ENCODE measurements at places on chromosomes 3 and 15.
A peak's percentile ranks its signal among the peaks of the same experiment; 100 is the strongest.

DNA sequence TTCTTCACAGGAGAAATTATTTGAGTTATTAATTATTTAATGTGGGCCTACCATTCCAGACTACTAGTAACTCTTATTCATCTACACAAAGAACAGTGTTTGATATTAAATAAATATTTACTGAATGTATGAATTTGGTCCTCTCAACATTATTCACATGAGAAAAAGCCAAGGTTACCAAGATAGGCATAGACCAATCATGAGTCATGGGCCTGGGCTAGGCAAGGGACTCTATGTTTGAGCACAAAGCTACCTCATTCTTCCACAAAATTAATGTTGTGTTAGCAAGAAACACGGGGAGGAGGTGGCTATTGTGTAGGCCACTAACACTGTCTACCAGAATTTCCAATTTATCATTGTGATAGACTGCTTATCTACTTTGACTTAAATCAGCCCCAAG, 115.7 kb downstream of the SERPINI1 start:
- H3K27me3 ChIP-seq = no peaks in the 10 kb centered on the region
- no peak overlapping the region for H3K27ac ChIP-seq
- no peaks in the 10 kb centered on the region for H3K36me3 ChIP-seq

- H3K27ac ChIP-seq = peak overlapping the region; percentile 63
- no peaks in the 10 kb centered on the region for H3K27me3 ChIP-seq
- peak; percentile 87 for DNase-seq
- H3K36me3 ChIP-seq = no peaks in the 10 kb centered on the region
Measured at GRCh38 chr3:140251678-140252077, 316.7 kb downstream of the CLSTN2 start.

GRCh38 chr3:194089357-194090177, 46.4 kb upstream of the HES1 start:
- peak; percentile 70 for DNase-seq
- no peaks in the 10 kb centered on the region for H3K27me3 ChIP-seq
- no peaks in the 10 kb centered on the region for H3K36me3 ChIP-seq
- H3K4me1 ChIP-seq = peaks cover 22% of the 10 kb centered on the region
- peak overlapping the region; percentile 21 for H3K4me3 ChIP-seq

GRCh38 chr3:57998366-57999283, 9.6 kb upstream of the FLNB start:
- no peaks in the 10 kb centered on the region for H3K36me3 ChIP-seq
- peak overlapping the region; percentile 23 for H3K27ac ChIP-seq
- peak overlapping the region; percentile 5 for H3K4me3 ChIP-seq

GRCh38 chr3:45915518-45916231, 27.6 kb upstream of the CXCR6 start:
- H3K36me3 ChIP-seq = no peaks in the 10 kb centered on the region
- peak; percentile 13 for DNase-seq
- no peak overlapping the region for H3K27ac ChIP-seq
- peaks cover 5% of the 10 kb centered on the region for H3K4me1 ChIP-seq

GRCh38 chr15:89556413-89557262, 18.6 kb upstream of the TICRR start:
- H3K36me3 ChIP-seq = no peaks in the 10 kb centered on the region
- H3K27me3 ChIP-seq = no peaks in the 10 kb centered on the region
- H3K4me1 ChIP-seq = no peaks in the 10 kb centered on the region
- no peak overlapping the region for H3K4me3 ChIP-seq

GRCh38 chr3:21902956-21903355, 151.9 kb upstream of the ZNF385D start:
- H3K27me3 ChIP-seq = no peaks in the 10 kb centered on the region
- DNase-seq = peak; percentile 93
- H3K27ac ChIP-seq = no peak overlapping the region
- no peak overlapping the region for H3K4me3 ChIP-seq
